ENCODE measurements at places on chromosomes 4 and X. TPM values are rescaled to one million over a fixed set of nuclear protein-coding genes. Genes with fewer than 3 reads are reported as not detected.

The FAM156A gene
- total RNA-seq: 12.6 TPM

The ESX1 gene
- not detected for total RNA-seq

The ARR3 gene
- total RNA-seq: not detected

The GDPD2 gene
- not detected for total RNA-seq

The MYOZ2 gene
- total RNA-seq: not detected

The PROM1 gene
- total RNA-seq: 5.2 TPM

The KIAA1210 gene
- not detected for total RNA-seq

The KLHL4 gene
- 0.50 TPM for total RNA-seq

The PITX2 gene
- total RNA-seq: not detected

The BST1 gene
- total RNA-seq: 12.1 TPM

The STPG2 gene
- total RNA-seq: 0.67 TPM

The DDX3X gene
- total RNA-seq: 216 TPM

The CXCL13 gene
- total RNA-seq: 1.2 TPM

The RNF128 gene
- total RNA-seq: 47.4 TPM

The FREM3 gene
- not detected for total RNA-seq

The GDI1 gene
- total RNA-seq: 27.7 TPM

The ADH1B gene
- 1,460 TPM for total RNA-seq

DNA sequence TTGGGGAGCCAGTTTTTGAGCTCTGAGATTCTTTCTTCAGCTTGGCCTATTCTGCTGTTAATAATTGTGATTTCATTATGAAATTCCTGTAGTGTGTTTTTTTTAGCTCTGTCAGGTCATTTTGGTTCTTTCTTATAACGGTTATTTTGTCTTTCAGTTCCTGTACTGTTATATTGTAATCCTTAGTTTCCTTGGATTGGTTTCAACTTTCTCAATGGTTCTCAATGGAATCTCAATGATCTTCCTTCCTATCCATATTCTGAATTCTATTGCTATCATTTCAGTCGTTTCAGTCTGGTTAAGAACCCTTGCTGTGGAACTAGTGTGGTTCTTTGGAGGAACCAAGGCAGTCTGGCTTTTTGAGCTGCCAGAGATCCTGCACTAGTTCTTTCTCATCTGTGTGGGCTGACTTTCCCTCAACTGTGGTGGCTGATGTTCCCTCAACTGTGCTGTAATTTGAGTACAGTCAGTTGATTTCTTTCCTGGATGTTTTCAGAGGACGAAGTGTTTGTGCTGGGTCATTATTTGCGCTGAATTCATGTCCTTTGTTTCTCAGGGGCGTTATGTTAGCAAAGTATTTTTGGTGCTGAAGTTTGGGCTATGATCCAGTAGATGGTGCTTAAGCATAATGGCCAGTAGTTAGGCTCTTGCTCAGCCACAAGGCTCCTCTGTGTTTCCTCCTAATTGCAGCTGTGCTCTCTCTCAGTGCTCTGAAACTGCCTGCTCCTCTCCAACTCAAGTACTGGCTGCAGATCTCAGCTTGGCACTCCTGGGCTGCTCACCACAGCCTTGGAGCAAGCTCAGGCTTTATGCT lies 27.5 kb downstream of the ENPEP start:
- no peak for DNase-seq

DNA sequence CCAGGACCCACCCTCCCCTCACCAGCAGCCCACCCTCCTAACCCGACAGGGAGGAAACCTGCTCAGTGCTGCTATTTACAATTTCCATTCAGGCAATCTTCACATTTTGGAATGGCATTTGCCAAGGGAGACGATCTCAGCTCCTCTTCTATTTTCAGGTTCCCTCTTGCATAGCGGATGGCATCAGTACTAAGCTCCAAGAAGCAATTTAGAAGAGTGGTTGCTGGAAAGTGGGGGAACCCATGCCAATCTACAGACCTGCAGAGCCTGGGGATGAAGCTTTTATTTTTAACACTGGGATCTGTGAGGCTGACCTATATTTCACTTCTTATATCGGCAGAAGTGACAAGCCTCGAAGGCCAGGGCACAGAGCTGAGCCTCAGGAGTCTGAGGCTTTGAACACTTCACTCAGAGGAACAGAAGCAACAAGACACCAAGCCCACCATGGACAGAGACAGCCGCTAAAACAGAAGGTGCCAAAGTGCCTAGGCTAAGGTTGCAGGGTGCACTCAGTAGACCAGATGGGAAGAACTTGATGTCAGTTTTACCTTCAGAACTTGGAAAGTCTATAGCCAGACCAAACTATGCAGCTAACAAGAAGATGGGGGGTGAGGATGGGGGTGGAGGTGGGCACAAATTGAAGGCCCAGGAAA lies 44.0 kb downstream of the SCD5 start:
- no peak for DNase-seq

- DNase-seq: no peak
Observed at GRCh38 chrX:69541956-69542355, 37.8 kb downstream of the NALF2 start.

DNA sequence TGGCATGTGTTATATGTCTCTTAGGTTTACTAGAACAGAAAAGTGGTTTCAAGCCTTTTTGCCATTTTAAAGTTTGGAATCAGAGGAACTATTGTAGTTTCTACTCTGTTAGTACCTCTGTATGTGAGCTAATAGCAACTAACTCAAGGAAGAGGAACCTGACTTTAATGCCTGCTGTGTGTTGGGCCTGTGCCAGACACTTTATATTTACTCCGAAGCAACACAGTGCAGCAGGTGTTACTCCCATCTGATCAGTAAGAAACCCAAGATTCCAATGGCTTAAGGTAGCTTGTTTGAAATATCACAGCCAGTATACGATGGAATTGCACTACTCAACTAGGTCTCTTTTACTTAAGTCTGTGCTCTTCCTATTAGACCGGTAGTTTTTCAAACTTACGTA lies 79.2 kb downstream of the USP9X start:
- no peak for DNase-seq

- DNase-seq: no peak
Observed at GRCh38 chrX:130772105-130772775, 130.8 kb downstream of the ENOX2 start.

GRCh38 chr4:88761342-88761741 lies 63.7 kb upstream of the NAP1L5 start:
- no peak for DNase-seq

DNA sequence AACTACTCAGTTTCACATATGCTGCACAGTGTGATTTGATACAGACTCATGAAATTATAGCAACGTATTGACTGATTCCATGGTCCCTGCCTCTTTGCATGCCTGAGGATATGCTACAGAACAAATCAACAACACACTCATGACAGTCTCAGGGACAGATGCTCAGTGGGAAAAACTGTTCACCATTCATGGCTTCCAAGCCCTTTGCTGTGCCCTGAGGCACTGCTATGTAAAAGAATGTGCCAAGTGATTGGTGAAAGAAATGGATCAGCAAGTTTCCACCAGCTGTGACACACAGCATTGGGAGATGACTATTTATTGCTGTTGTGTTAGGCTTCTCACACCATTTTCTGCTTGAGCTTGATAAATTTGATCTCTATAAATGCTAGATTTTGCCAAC lies 825.6 kb upstream of the INTU start:
- no peak for DNase-seq

- DNase-seq: no peak
Observed at GRCh38 chrX:17499512-17499911, 124.5 kb downstream of the NHS start.

- no peak for DNase-seq
Observed at GRCh38 chrX:124940531-124940930, 379.1 kb upstream of the TEX13C start.

- DNase-seq: no peak
Observed at GRCh38 chr4:178349601-178350000, 907.4 kb upstream of the AGA start.

DNA sequence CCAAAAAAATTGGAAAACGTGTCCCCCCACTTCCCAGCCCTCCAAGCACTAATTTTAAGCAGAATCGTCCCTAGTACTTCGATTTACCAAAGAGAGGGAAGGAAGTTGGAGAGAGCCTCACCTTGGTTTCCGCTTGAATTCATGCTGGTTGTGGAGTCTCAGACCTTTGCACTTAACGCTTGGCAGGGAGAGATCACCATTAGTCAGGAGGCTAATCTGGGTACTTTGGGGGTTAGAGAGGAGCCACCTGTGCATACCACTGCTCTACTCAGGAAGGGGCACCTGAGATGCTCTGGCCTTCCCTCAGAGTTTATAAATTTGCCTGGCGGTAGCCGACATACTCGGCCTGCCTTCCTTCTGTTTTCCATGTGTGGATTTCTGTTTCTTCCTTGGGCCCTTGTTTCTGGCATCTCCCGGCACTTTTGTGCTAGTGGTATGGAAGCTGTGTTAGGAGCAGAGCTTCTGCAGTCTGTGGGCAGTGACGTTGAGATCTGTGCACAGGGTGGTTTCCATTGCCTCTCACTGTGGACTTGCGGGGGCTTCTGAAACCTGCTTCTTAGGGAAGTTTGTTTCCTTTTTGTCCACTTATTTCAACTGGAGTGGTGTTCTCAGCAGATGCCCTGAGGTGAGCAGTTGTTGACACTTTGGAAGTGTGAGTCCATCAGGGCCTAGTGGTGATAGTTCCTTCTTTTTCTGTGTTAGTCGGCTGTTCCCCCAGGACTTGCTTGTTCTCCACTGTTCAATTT lies 104.2 kb downstream of the TMEM131L start:
- no peak for DNase-seq

DNA sequence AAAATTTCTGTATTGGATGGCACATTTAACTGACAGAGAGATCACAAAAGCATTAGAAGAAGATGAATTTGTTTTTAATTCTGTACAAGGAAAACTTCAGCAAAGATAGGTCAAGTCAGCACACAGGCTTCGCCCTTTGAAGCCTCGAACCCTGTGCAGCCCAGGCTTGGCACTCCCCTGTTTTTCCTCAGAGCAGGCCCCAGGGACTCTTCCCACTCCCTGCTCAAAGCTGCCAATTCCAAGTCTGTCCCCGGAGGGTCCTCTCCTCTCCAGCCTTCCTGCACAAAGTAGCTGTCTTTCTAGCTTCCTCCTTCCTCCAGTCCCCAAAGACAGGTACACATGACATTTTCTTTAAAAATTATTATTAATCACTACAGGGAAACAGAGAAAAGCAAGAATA lies 466.3 kb downstream of the PPARGC1A start:
- DNase-seq: no peak

- no peak for DNase-seq
Observed at GRCh38 chr4:160894809-160895208, 1269.0 kb downstream of the FSTL5 start.

DNA sequence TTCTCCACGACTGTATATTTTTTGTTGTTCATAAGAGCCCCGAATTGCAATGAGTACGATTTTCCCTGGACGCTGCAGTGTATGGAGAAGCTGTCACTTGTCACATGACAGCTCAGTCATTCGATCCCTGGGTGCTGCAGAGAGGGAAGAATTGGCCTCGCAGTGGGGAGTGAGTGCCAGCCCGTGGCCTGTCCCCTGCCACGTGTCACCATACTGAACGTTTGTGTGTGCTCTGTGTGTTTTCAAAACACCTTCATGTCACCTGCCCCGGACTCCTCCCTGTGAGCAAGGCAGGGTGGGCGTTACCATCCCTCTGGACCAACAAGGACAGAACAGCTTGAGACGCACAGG lies 77.9 kb downstream of the TBL1X start:
- no peak for DNase-seq

DNA sequence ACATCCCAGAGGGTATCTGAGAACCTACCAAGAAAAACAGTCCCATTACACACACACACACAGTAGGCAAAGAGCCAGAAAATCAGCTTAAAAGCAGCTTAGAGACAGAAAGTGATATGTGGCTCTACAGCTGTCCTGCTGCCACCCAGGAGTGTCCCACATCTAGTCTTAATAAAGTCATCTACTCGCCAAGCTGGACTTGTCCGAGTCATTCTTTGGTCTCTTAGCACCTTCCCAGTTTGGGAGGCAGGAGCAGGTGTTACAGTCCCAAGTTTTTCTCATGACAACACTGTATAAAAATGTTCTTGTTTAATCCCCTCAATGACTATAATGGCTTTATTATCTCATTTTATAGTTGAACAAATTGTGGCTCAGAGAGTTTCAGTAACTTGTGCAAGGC lies 252.5 kb upstream of the CASK start:
- DNase-seq: no peak

GRCh38 chr4:23903859-23904438 lies 14.1 kb upstream of the PPARGC1A start:
- DNase-seq: no peak

Data from liver (tissue), 10 donors.